Dorsolateral prefrontal cortex (tissue), 122 donors: ENCODE measurements at places on chromosomes 12 and 14.

DNA sequence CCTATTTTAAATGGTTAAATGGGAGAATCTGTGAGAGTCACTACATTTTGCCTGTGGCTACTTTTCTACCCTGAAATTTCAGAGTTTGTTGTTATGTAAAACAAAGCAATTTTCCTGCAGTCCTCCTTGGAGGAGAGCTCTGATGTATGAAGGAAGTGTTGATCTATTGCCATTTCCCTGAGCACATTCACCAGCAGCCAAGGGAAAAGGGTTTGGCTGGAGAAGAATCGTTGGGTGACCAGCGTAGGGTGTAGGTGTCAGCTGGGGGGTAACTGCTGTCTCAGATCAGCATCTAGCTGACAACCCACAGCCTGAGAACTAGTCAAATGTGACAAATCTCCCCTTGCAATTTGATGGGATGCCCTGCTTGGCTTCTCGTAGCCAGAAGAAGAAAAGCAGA, 230.5 kb downstream of the PDZRN4 start:
- no peak for DNase-seq

DNA sequence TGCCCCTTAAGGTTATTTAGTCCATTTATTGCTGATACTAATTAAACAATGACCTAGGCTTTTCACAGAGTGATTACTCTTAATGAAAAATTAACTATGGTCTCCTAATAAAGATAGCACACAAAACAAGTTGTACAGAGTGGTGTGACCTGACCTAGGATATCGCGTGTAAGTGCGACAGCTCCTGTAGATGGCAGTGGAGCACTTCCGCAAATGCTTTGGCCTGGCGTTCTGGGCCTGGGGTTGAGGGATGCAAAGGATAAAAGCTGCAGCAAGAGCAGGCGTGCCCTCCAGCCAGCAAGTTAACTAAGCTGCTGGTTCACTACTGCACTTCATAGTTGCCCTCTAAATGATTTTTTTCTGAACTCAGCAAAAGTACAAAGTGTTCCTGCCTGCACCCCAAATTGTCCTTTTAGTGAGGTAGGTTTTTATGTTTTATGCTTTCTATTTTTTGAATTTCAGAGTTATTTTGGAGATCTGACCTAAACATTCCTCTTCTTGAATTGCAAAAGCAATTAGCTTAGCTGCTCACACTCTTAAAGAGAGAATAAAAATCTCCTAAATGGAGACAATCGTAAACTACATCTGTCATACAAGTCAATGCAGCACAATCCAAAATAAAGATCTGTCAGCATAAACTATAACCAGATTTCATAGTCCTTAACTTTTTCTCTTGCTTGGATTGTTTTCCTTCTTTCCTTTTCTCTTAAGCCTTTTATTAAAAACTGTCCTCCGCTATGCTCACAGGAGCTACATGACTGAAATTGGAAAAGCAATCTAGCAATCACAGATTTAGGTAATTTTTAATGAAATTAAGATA, 379.6 kb downstream of the LRIG3 start:
- peak; percentile 69 for DNase-seq

GRCh38 chr12:26633591-26634210, 199.3 kb downstream of the ITPR2 start:
- no peak for DNase-seq

DNA sequence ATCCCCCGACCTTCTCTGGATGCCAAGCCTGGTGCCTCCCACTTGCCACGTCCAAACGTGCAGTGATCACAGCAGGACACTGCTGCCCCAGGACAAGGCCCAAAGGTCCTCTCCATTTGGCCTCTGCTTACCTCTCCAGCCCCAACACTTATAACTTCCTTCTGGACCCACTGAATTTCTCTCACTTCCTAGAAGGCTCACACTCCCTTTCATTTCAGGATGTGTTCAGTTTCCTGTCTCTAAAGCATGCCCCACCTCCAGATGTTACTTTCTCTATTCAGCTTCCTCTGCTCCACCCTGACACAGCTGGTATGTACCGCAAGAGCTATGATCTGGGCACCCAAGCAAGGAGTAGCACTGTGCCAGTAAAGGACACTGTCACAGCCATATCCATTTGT, 33.0 kb downstream of the CDKL1 start:
- no peak for DNase-seq

DNA sequence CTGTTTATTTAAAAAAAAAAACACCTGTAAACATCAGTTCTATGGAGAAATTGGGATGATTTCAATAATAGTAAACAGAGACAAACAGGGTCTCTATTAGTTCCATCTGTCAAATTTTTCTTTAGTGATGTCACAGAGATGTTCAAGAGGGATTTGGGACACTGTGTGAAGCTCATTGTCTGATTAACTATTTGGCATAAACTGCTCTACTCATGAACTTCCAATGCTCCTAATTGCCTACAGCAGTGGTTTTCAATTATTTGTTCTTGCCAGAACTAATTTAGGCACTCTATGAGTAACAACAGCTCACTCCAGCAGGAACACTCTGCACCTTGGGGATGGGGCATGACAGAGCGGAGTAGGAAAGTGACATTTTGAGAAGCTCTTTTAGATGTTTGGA, 250.1 kb upstream of the PRKD1 start:
- no peak for DNase-seq

DNA sequence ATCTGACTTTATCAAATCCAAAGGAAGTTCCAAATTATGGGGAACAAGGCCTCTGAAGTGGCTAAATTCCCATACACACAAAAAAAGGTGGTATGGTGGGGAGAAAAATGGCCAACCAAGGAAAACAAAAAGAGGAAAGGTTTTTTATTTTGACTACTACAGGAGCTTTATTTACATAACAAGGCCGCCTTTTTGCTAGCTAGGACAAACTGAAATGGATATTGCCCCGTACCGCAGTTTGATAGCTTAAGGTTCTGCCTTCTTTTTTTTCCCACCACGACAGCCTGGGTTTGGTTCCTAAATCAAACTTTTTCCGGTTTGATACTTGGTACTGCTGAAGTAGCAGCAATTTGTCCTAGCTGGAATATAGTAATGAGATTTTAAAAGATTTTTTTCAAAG, 66.8 kb downstream of the COX16 start:
- no peak for DNase-seq

DNA sequence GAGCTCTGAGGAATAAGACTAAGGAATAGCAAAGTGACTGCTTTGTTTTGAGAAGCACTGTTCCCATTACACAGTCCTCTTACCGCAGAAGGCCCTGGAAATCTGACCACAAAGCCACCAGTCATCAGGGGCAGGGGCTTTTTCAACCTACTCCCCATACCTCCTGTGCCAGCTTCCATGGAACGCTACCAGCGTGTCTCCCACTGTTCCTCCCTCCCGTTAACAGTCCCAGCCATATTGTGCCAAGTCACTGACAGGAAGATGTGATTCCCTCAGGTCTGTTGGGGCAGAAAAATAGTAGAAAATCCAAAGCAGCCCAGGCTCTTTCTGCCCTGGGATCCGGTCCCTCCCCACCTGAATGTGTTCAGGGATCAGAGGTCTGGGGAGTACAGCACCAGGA, 46.6 kb upstream of the VPS33A start:
- no peak for DNase-seq

DNA sequence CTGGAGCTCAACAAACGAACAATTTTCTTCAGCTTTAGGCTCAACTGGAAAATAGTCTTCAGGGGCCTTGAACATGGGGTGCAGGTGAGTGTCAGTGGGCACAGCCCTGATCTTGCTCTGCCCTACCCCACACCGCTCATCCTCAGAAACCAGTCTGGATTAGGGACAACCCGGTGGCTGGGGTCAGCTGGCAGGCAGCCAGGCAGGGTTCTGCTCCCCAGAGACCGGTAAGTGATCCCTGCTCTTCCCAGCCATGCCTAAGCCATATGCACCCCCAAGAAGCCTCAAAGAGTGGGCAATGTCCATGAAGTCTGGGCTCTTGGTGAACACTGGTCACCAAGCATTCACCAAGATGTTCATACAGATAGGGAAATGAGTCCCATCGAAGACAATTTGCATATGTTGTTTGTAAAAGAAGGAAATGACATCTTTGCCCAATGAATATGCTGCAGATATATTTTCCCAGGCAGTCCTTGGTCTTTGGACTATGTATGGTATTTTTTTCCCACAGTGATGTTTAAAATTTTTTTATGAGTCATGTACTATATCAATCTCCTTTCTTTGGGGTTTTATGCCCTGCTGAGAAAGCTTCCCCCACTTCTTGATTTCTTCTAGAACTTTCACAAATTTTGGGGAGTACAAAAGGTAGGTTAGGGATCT, 63.9 kb upstream of the VASH1 start:
- no peak for DNase-seq

DNA sequence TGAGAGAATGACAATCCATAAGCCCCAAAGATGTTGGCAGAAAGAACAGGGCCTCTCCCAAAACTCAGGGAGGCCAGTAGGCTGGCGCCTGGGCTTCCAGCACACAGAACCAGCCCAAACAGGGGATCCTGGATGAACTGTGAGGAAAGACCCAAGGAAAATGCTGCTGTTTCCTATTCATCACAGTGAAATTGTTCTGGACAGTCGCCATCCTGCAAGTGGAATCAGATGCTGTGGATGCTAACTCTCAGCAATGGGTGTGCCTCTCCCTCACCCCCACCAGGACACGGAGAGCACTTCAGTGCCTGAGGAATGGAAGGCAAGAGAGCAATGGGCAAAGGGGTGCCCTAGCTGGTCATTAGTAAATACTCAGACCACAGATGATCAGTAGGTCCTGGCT, 80.8 kb downstream of the ANO2 start:
- no peak for DNase-seq

GRCh38 chr14:92473261-92473968, 40.2 kb upstream of the RIN3 start:
- DNase-seq: no peak
